ENCODE measurements at places on chromosomes 7 and 10.

DNA sequence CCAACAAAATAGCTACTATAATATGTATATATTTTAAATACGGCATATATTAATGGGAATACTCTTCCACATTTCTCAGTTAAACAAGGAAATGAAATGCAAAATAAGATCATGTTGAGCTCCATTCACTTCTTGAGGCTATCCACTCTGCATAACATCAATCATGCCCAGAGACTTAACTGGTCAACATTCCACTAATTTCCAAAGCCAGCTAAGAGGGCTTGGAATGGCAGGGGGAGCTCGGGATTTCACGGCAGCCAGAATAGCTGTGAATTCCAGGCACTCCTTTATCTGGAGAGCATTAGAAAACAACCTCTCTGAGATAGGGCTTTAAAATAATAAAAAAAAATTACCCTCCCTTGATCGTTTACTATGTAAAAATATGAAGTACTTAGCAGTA, 194.9 kb upstream of the CDCA7L start:
- no peak for DNase-seq

DNA sequence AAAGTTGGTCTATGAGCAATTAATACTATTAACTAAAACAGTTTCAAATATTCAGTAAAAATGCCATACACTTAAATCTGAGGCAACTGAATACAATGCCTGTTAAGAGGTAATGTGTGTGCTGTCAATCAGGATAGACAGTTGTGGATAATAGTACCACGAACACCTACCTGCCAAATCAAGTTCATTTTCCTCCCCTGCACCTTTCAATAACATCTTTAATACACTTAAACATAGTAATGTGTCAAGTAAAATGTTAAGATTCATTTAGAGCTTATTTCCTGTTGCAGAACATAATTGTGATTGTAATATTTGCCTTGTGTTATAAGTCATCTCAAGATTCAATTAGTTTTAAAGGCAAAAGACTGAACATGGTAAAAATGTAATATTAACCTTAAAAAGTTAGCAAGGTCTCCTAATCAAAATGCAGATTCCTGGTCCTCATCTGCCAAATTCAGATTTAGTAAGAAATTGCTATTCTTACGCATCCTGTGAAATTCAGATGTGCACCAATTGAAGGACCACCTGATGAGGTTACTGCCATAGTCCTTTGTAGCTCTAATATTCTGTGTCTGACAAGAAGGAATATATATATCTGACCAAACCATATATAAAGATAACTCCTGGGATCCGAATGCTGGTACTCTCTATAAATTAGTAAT, 37.1 kb downstream of the COL1A2 start:
- DNase-seq, result no peak

- no peak for DNase-seq
Observed at GRCh38 chr10:31709028-31709427, 219.6 kb downstream of the ARHGAP12 start.

- DNase-seq, result no peak
Observed at GRCh38 chr7:151223728-151224127, 3.3 kb downstream of the ABCF2 start.

GRCh38 chr10:31847515-31847914, 81.1 kb downstream of the ARHGAP12 start:
- DNase-seq, result no peak

DNA sequence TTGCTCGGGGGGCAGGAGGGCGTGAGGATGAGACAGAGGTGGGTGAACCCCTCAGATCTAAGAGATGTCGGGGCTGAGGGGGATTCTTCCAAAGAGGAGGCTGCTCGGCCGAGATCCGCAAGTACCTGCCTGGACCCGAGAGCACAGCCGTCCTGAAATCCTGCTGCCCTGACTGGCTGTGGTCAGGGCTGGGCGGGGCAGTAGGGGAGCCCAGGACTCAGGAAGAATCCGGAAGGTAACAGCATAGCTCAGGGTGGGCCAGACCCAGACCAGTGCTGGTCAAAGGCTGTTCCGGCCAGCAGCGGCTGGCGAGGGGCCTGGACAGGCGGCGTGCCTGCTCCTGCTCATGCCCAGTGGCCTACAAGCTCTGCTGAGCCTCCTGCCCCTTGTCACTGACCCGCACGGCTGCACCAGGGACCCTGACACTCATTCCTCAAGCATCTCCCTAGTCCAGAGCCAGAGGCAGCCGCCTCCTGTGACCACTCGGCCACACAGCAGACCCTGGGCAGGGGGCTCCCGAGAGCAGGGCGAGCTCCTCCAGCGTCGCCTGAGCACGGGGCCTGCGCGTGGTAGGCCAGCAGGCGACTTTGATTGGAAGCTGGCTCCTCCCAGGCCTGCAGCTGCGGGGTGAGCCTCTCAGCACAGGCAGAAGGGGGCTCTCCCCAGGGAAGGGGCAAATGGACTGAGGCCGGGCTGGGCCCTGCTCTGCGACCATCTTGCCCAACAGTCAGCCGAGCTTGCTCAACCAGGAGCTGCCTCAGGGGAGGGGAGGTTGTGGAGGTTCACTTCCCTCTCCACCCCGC, 3.1 kb upstream of the ADAP1 start:
- DNase-seq, result no peak

All from amniotic stem cell (primary cell).